ENCODE measurements at places on chromosomes 2 and 18. TPM values are rescaled to one million over a fixed set of nuclear protein-coding genes. Genes with fewer than 3 reads are reported as not detected.

FRZB gene
- total RNA-seq = 0.43 TPM

EFR3B gene
- 0.54 TPM for total RNA-seq

CYP27A1 gene
- total RNA-seq = 12.7 TPM

CFAP53 gene
- under 0.01 TPM for total RNA-seq

MBOAT2 gene
- 10.1 TPM for total RNA-seq

LYPD6B gene
- 0.11 TPM for total RNA-seq

SEPTIN10 gene
- 122 TPM for total RNA-seq

C2orf72 gene
- total RNA-seq = 7.6 TPM

NMUR1 gene
- total RNA-seq = not detected

LYPD1 gene
- not detected for total RNA-seq

CXCR1 gene
- total RNA-seq = not detected

ANKRD30B gene
- total RNA-seq = under 0.01 TPM

PSMA8 gene
- not detected for total RNA-seq

CNTNAP5 gene
- under 0.01 TPM for total RNA-seq

RRM2 gene
- total RNA-seq = 6.4 TPM

RNF125 gene
- total RNA-seq = 3.9 TPM

SLC4A5 gene
- 0.11 TPM for total RNA-seq

Data from dermis lymphatic vessel endothelial cell (primary cell).